T-cell (primary cell): ENCODE measurements at places on chromosomes 16 and 17. TPM values are rescaled to one million over a fixed set of nuclear protein-coding genes. Genes with fewer than 3 reads are reported as not detected.

KRTAP4-5 gene
- total RNA-seq = not detected

KRT24 gene
- not detected for total RNA-seq

PRSS36 gene
- 0.42 TPM for total RNA-seq

IGF2BP1 gene
- total RNA-seq = 1.4 TPM

CPHXL2 gene
- total RNA-seq = not detected

CACNA1H gene
- total RNA-seq = 7.3 TPM

- H3K27me3 ChIP-seq = no peaks in the 10 kb centered on the region
- peaks cover 74% of the 10 kb centered on the region for H3K4me1 ChIP-seq
- no peaks in the 10 kb centered on the region for H3K36me3 ChIP-seq
Measured at GRCh38 chr17:2398655-2399571, 1.9 kb downstream of the MNT start.

GRCh38 chr16:82070656-82071369 is 35.8 kb downstream of the HSD17B2 start:
- no peaks in the 10 kb centered on the region for H3K36me3 ChIP-seq
- no peak for DNase-seq
- no peaks in the 10 kb centered on the region for H3K4me1 ChIP-seq
- H3K27me3 ChIP-seq = peaks cover 2% of the 10 kb centered on the region
- no peak overlapping the region for H3K27ac ChIP-seq

GRCh38 chr17:15883617-15884111 is 61.3 kb upstream of the ADORA2B start:
- H3K4me1 ChIP-seq = peaks cover 3% of the 10 kb centered on the region
- H3K4me3 ChIP-seq = no peak overlapping the region
- no peak overlapping the region for H3K27ac ChIP-seq
- H3K36me3 ChIP-seq = no peaks in the 10 kb centered on the region
- H3K27me3 ChIP-seq = no peaks in the 10 kb centered on the region

DNA sequence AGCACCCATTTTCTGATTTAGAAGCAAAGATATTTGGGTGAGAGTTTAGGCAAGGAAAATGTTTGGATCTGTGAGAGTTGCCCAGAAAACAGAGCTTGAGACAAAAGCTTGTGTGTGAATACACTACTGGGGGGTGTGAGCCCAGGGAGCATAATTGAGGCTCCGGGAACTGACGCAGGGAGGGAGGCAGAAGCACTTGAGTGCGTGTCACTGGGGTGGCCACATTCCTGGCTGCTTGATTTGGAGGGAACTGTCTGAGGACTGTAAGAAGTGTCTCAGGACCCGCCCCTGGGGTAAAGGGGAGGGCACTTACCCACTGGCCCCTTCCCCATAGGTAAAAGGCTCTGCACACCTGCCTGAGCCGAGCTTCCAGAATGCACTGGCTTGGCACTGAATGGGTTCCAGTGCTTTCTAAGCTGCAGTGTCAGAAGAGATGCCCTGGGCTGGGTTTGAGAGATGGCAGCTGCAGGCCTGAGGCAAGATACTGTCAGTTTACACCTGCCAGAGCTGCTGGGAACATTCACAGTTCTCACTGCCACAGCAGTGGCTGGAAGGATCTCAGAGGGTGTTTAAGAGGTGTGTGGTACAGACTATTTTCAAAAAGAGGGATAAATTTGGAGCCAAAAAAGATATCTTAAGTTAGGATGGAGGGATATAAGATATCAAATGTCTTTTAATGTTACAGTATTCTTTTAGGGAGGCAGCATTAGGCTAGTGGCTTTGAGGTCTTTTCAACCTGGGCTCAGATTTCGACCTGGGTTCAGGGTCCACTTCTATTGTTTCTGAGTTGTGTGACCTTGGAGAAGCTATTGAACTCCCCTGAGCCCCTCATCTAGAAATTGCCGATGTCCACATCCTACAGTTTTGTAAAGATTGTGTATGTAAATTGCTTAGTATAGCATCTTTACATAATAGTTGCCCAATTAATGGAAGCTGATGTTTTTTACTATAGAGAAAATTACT is 6.9 kb upstream of the TEX2 start:
- peaks cover 13% of the 10 kb centered on the region for H3K27me3 ChIP-seq
- peaks cover 8% of the 10 kb centered on the region for H3K4me1 ChIP-seq
- DNase-seq = no peak

GRCh38 chr16:78227855-78228254 is 128.4 kb downstream of the WWOX start:
- H3K27ac ChIP-seq = no peak overlapping the region
- no peaks in the 10 kb centered on the region for H3K36me3 ChIP-seq
- H3K4me3 ChIP-seq = no peak overlapping the region
- no peak for DNase-seq

- H3K27ac ChIP-seq = no peak overlapping the region
- no peaks in the 10 kb centered on the region for H3K36me3 ChIP-seq
- DNase-seq = no peak
- no peak overlapping the region for H3K4me3 ChIP-seq
Measured at GRCh38 chr17:68627956-68628575, 26.9 kb upstream of the FAM20A start.

- no peak overlapping the region for H3K4me3 ChIP-seq
- no peaks in the 10 kb centered on the region for H3K27me3 ChIP-seq
- H3K27ac ChIP-seq = no peak overlapping the region
- no peaks in the 10 kb centered on the region for H3K36me3 ChIP-seq
- DNase-seq = no peak
Measured at GRCh38 chr16:85683363-85683762, 5.4 kb downstream of the GINS2 start.

DNA sequence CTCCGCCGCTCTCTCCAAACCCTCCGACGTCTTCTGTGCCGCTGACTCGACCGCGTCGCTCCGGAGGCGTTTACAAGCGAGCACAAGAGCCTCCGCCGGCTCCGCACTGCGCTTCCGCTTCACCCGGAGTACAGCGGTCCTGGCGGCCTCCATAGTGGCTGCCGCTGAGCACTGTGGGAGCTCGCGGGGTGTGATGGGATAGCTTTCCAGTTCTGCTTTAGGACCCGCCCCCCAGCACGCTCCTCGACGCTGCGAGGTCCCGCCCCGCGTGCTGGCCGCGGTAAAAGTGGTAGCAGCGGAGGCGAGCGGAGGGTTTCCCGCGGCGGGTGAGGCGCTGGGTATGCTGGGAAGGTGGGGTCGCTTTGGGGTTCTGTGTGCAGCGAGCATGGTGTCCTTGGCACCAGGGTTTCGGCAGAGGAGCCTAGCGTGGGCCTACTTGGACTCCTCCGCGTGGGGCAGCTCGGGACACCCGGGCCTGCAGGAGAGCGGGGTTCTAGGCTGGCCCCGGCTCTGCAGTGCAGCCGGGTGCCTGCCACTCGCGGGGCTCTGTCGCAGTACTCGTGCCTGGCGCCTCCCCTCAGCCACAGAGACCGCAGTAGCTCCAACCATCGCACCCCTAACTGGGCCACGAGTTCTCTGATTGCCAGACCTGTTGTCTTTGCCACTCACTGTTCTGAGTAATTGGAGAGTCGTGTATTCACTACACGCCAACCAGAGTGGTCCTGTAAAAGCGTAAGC is at the start of the genes PRMT7 and SLC7A6OS:
TSS of gene PRMT7 (plus strand) at position 246 of the 738 bp plus-strand sequence. CDS start 4,961 bp downstream, outside the sequence.
TSS of gene SLC7A6OS (minus strand) at position 173 of the 738 bp plus-strand sequence. CDS start at position 153, 20 bp downstream.
- peak within 1 kb of the TSS; percentile 94 for H3K4me3 ChIP-seq
- H3K27me3 ChIP-seq = no peaks in the 10 kb centered on the region
- peaks cover 55% of the 10 kb centered on the region for H3K36me3 ChIP-seq
- peak within 1 kb of the TSS; percentile 64 for H3K27ac ChIP-seq
- H3K4me1 ChIP-seq = peaks cover 55% of the 10 kb centered on the region
- DNase-seq = peak; percentile 94

- H3K27ac ChIP-seq = no peak overlapping the region
- no peak for DNase-seq
- no peaks in the 10 kb centered on the region for H3K27me3 ChIP-seq
- no peaks in the 10 kb centered on the region for H3K36me3 ChIP-seq
Measured at GRCh38 chr16:63690961-63691360, 1430.9 kb downstream of the CDH11 start.

DNA sequence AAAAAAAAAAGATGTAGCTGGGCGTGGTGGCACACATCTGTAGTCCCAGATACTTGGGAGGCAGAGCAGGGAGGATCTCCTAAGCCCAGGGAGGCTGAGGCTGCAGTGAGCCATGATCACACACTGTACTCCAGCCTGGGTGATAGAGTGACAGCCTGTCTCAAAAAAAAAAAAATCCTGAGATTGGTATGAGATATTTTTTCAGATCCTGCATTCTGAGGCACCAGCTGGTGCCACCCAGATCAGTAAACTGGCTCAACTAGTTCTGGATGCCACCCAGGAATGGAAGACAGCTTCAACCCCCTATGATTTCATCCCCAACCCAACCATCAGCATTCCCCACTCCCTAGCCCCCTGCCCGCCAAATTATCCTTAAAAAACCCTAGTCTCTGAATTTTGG is 7.1 kb upstream of the GJC1 start:
- no peak overlapping the region for H3K27ac ChIP-seq
- no peaks in the 10 kb centered on the region for H3K4me1 ChIP-seq
- peaks cover 21% of the 10 kb centered on the region for H3K27me3 ChIP-seq
- no peaks in the 10 kb centered on the region for H3K36me3 ChIP-seq

GRCh38 chr16:88992351-88993165 is 15.6 kb upstream of the CBFA2T3 start:
- no peak overlapping the region for H3K27ac ChIP-seq
- no peak for DNase-seq
- H3K27me3 ChIP-seq = peaks cover 75% of the 10 kb centered on the region
- H3K4me3 ChIP-seq = no peak overlapping the region
- no peaks in the 10 kb centered on the region for H3K36me3 ChIP-seq

GRCh38 chr17:17590883-17591354 is 589 bp downstream of the PEMT start:
- no peaks in the 10 kb centered on the region for H3K27me3 ChIP-seq
- no peak for DNase-seq
- no peaks in the 10 kb centered on the region for H3K36me3 ChIP-seq

- no peak for DNase-seq
- no peak overlapping the region for H3K4me3 ChIP-seq
- H3K4me1 ChIP-seq = peaks cover 6% of the 10 kb centered on the region
- H3K36me3 ChIP-seq = peaks cover 41% of the 10 kb centered on the region
- no peak overlapping the region for H3K27ac ChIP-seq
- no peaks in the 10 kb centered on the region for H3K27me3 ChIP-seq
Measured at GRCh38 chr16:70730944-70731343, 45.1 kb upstream of the MTSS2 start.

DNA sequence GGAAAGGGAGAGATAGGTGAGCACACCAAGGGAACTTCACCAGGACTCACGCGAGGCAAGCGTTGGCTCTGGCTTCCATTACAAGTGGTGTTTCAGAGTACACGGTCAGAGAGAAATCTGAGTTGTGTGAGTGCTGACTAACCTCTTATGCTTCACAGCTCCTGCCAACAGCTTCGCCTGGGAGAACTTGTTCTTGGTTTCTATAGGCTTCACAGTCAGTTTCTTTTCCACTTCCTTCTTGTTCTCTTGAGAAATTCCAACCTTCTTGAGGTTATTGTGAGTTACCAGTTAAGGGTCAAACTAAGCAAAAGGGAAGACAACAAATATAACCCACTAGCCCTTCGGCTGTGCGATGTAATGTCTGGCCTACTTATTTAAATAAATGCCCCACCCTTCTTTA is 18.9 kb downstream of the PSME3IP1 start:
- peaks cover 8% of the 10 kb centered on the region for H3K36me3 ChIP-seq
- no peaks in the 10 kb centered on the region for H3K4me1 ChIP-seq
- DNase-seq = no peak

- no peak overlapping the region for H3K27ac ChIP-seq
- H3K36me3 ChIP-seq = peaks cover 4% of the 10 kb centered on the region
- peak; percentile 59 for DNase-seq
- H3K4me1 ChIP-seq = peaks cover 19% of the 10 kb centered on the region
Measured at GRCh38 chr17:29111816-29112499, 68.2 kb downstream of the MYO18A start.

DNA sequence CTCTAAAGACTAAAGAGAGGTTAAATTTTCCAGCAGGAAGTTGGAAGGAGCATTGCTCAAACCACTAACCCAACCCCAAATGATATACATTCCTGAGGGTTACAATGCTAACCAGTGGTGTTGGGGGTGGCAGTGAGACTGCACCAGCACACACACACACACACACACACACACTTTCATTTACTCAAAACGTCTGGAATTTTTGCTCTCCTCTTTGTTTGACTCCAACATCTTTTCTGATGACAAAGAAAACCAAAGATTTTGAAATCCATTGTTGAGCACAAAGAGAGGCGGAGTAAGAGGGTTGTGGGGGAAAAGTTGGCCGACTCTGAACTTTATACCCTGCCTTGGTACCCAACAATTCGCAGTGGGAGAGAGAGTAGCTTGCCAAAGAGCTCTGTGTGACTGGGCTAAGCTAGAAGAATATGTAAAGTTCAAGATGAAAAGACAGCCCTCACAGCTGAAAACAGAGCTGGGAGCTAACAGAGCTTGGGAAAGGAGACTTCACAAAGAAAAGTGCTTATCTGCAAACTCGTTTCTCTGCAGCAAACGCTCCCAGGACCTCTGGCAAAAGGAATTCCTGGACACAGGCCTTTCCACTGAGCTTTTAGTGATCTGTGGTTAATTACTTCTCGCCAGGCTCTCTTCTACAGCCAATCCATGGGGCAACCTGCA is 426.0 kb upstream of the CDH11 start:
- H3K4me3 ChIP-seq = no peak overlapping the region
- no peaks in the 10 kb centered on the region for H3K36me3 ChIP-seq
- no peaks in the 10 kb centered on the region for H3K27me3 ChIP-seq

DNA sequence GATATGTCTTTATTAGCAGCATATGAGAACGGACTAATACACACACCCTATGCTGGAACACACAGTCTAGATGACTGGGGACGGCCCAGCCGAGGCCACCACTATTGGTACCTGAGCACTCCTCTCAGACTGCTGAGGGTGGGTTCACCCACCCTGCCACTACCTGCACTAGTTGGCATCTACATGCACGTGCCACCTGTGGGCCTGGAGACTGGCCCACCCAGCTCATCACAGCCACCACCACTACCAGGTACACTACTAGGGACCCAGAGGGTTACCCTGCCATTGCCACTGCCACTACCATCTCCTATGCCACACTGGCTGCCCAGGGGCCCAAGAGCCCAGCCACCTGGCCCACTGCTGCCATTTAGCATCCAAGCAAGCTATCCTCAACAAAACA is 32.5 kb downstream of the MEAK7 start:
- H3K27me3 ChIP-seq = no peaks in the 10 kb centered on the region
- H3K4me1 ChIP-seq = no peaks in the 10 kb centered on the region
- no peak overlapping the region for H3K27ac ChIP-seq
- no peak for DNase-seq

DNA sequence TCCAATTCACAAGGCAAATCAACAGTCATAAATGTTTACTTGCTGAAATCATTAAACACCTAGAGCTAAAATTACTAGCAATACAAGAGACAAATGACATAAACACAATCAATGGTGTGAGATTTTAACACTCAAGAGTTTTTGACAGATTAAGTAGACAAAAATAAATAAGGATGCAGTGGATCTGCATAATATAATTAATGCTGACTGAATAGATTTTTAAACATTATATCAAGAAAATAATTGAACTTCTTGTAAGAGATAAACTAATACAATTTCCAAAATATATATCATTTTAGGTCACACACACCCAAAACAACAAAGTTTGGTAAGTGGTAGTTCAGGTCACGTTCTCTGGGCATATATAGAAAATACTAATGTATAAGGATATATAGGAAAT is 322.6 kb upstream of the XYLT1 start:
- no peaks in the 10 kb centered on the region for H3K27me3 ChIP-seq
- DNase-seq = no peak
- no peak overlapping the region for H3K4me3 ChIP-seq
- no peaks in the 10 kb centered on the region for H3K36me3 ChIP-seq
